ENCODE measurements at places on chromosomes 4 and X.

GRCh38 chrX:19017271-19017670 is 33.4 kb upstream of the PHKA2 start:
- peak; percentile 17 for DNase-seq

- no peak for DNase-seq
These were observed 169.1 kb downstream of the TEX13A start for GRCh38 chrX:105051364-105051763.

GRCh38 chrX:132692066-132692465 is 203.2 kb upstream of the MBNL3 start:
- DNase-seq = no peak

DNA sequence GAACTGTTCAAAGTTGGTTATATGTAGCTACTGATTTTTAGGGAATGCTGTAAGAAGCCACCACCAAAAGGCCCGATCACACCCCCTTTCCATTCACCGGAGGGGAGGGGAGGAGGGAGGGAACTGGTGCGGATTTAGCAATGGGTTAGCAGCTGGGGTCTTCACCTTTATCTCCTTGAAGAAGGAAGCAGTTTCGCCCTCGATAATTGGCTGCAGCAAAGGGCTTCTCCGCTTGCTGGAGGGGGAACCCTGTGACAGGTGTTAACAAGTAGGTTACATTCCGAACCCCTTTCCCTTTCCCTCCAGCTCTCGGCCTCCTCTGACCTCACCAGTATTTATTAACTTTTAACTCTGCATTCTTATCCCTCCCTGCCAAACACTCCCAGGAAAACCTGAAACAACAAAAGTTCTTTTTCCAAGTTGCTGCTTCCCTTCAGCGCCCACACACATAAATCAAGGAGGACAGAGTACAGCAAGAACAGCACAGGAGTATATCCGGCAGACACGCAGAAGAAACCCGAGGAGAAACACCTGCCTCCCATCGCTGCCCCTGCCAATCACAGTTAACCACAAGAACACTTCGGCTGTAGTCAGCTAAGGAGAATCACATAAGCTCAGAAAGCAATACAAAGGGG is 39.8 kb upstream of the NAP1L5 start:
- DNase-seq = peak; percentile 66
